ENCODE measurements at places on chromosomes 1 and 21.

DNA sequence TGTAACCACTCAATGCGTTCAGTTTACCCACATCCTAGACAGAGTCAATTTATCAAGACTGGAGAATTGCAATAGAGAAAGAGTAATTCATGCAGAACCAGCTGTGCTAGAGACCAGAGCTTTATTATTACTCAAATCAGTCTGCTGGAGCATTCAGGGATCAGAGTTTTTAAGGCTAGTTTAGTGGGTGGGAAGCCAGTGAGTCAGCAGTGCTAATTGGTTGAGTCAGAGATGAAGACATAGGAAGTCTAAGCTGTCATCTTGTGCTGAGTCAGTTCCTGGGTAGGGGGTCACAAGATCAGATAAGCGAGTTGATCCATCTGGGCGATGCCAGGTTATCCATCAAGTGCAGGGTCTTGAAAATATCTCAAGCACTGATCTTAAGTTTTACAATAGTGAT lies 499.6 kb downstream of the MRPL39 start:
- no peak for DNase-seq

DNA sequence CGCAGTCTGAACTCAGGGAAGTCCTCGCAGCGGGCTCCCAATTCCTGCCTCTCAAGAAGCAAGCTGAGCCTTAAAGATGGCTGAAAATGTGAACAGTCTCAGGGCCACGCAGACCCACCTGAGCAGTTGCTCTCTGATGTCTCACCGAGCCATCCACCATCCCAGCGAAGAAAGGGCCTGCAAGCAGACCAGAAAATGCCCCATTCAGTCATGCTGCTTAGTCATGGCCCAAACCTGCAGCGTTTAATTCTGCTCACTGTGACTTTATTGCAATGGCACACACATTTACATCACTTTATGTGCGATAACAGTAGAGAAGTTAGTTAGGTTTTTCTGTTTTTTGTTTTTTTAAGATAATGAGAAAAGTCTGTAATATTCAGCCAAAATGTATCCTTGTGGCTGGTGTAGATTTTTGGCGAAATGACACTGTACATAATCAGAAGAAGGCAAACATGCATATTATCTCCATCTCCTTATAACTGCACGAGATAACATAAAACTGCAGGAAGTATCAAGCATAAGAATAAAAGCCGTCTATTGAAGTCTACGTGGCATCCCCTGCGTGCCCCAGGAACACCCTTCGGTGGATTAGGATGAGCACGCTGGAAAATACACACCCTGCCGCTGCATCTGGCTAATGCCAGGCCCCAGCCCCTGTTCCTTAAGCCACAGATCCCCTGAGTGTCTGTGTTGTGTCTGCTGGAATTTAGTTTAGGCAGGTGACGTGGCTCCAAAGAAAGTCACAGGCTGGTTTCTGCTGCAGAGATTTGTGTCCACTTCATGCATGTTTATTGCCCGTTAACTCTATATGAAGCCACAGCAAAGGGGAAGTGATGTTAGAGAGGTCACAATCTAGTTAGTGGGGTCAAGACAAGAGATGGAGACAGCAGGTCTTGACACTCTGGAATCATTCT lies 119.8 kb upstream of the IRF2BP2 start:
- no peak for DNase-seq

DNA sequence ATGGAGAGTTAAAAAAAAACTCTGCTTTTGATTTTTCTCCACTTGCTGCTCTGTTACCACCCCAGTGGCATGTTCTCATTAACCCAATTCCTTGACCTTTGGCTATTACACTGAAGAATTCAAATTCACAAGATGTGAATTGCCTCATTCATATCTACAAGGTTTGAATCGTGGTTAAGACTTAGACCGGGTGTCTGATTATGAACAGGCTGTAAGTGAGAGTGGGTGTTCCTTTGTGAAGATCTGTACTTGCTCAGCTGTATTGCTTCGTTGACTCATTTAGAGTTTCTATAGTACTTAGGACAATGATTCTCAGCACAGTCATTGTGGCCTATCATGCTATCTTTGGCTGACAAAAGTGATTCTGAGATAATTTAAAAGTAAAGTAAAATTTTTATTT lies 36.4 kb downstream of the DNM3 start:
- no peak for DNase-seq

GRCh38 chr21:32340863-32341848 lies 42.5 kb downstream of the MRAP start:
- no peak for DNase-seq

- DNase-seq: no peak
These were observed 633.0 kb downstream of the SMYD3 start for GRCh38 chr1:245873883-245874671.

DNA sequence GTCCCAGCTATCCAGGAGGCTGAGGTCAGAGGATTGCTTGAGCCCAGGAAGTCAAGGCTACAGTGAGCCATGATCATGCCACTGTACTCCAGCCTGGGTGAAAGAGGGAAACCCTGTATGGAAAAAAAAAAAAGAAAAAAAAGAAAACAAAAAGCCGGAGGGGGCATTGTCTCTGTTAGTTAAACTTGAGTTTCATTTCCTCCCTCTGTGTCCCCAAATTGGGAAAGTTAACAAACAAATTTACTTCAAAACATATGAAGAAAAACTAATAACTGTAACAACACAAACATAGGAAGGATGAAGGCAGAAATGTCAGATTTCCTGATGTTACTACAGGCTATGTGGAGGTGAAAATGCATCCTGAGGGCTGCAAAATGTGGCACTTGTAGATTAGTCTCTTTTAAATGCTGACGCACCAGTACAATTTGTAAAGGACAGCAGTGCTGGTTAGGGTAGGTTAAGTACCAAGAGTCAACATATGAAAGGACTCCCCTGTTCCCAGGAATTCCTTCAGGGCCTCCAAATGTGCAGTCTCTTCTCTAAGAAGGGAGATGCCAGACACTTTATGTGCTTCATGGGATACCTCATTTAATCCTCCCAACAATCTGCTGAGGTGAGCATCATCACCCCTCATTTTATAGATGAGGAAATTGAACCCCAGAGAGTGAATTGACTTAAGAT lies 52.9 kb downstream of the DEGS1 start:
- no peak for DNase-seq

- DNase-seq: no peak
These were observed 13.7 kb downstream of the GLIS1 start for GRCh38 chr1:53725238-53725689.

DNA sequence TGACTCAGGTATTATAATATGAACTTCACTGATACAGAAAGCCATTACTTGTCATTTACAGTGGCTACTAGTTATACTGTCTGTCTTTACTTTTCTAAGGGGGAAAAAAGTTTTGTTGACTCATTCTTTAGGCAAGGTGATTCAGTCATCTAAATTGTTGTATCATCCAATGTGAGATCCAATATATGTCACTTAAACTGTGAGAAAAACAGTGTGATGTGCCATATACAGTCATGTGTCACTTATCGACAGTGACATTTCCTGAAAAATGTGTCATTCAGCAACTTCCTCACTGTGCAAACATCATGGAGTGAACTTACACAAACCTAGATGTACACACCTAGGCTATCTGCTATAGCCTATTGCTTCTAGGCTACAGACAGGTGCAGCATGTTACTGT lies 57.6 kb downstream of the KCNK2 start:
- DNase-seq: no peak

GRCh38 chr1:6170742-6171201 lies 9.3 kb downstream of the CHD5 start:
- DNase-seq: no peak

Data from hippocampal formation (tissue), 2 donors.